ENCODE measurements at places on chromosomes 11 and 22.
A peak's percentile ranks its signal among the peaks of the same experiment; 100 is the strongest.

GRCh38 chr11:127619946-127620345, 619.4 kb upstream of the KIRREL3 start:
- no peak for DNase-seq

DNA sequence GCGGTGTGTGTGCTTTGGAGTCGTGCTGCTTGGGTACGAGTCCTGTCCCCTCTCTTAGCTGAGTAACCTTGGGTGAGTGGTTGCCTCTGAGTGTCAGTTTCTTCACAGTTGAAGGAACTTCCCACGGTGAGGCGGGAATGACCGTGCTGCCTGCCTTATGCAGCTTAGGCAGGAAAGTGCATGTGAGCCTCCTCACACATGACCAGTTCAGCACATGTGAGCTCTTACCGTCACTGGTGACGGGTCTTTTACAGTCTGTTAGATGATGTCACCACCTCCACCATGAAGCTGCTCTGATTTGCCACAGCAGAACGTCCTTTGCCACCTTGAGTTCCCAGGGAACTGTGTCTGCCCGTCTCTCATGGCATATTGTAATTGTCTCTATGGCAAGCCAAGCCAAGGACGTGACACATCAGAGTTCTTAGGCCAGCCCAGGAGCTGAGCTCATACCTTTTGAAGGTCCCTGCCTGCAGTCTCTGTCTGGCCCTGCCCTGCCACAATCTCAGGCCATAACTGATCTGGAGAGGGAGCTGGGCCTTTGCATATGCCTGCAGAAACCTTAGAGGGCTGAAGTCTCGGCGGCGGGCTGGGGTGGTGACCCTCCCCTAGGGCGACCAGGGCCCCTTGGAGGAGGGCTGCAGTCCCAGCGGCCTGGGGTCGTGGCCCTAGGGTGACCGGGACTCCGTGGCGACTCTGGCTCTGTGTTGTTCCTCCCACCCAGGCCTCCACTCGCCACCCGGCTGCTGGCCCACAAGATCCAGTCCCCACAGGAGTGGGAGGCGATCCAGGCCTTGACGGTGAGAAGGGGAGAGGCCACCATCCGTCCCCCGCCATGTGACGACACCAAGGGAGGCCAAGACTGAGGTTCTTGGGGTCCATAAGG, 7.8 kb downstream of the GGA1 start:
- DNase-seq: peak; percentile 10

- DNase-seq: no peak
These were observed 27.7 kb upstream of the TP53I11 start for GRCh38 chr11:44978274-44978960.

GRCh38 chr11:63769714-63770455, 1.3 kb upstream of the ZFTA start:
- DNase-seq: no peak

GRCh38 chr11:66473167-66473566, 6.5 kb downstream of the PELI3 start:
- no peak for DNase-seq

- no peak for DNase-seq
These were observed 61.2 kb downstream of the CLPB start for GRCh38 chr11:72373163-72373562.

- DNase-seq: no peak
These were observed 195.5 kb downstream of the BUD13 start for GRCh38 chr11:116577273-116577672.

DNA sequence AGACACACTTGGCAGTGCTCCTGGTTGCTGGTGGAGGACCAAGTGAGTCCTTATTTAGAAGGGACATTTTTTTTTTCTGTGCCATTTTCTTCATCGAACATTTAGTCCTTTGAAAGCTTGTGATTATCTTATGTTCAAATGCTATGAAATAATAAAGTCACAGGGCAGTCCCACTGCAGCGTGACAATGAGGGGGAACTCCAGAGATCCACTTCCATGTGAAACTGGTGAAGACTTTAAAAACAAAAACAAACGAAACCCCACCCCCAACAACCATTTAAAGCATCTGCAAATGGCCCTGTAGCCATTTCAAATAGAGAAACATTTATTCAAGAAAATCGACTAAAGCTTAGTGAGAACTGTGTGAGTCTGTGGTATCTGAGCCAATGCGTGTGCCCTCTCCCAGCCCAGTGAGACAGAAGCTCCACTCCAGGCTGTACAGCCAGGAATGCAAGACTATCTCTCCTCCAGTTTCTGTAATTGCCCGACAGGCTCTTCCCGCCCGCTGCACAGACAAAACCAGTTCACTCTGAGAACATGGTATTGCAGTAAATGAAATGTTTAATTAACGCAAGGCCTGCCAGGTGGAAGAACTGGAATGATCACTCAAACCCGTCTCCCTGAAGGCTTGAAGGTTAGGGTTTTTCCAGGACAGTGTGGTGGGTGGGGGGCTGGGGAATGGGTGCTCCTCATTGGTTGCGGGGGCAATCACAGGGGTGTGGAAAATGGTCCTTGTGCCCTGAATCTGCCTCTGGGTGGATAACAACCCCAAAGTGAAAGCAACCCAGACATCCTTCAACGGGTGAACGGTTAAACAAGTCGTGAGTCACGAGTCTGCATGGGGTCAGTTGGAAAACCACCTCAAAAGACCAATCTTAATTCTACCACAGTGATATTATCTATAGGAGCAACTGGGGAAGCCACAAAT, 8.4 kb downstream of the KRTAP5-6 start:
- no peak for DNase-seq

GRCh38 chr11:78630561-78631303, 56.1 kb upstream of the NARS2 start:
- no peak for DNase-seq

- no peak for DNase-seq
These were observed at the start of gene ZP1 for GRCh38 chr11:60866911-60867870. ZP1 (plus strand) TSS chr11:60867542; CDS start chr11:60867562, 20 bp downstream.

DNA sequence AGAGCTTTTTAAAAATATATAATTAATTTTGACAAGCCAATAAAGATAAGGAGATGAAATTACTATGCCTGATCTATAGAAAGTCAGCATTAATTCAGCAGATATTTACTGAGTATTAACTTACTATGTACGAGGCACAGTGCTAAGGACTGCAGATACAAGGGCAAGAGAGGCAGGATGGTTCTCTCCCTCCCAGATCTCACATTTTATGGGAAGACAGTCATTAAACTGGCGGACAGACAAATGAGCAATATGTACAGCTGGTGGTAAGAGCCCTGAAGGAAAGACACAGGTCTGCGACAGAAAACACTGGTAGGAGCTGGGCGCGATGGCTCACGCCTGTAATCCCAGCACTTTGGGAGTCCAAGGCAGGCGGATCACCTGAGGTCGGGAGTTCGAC, 36.8 kb downstream of the MCHR1 start:
- DNase-seq: no peak

DNA sequence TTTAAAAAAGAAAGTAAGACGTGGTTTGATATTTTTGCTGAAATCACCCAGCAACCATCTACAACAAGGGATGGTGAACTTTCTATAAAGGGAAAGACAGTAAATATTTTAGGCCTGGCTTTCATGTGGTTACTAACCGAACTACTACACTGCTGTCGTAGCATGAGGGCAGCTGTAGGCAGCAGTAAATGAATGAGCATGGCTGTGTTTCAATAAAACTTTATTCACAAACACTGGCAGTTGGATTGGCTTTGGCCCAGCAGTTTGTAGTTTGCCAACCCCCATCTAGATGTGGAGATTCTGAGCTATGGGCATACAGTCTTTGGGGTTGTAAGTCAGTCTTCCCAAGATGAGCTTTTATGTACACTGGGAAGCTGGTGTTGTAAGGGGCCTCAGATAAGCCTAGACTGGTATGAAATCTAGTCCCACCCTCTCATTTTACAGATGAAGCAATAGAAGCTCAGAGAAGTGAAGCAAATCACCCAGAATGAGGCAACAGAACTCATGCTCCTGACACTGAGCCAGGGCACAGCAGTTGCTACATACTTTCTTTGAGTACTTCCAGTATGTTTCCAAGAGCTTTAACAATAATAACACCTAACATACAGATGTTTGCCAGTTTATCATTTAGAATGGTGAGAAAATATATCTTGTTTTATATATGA, 204.4 kb downstream of the ADAMTS15 start:
- DNase-seq: no peak

- no peak for DNase-seq
These were observed 10.4 kb upstream of the WNT11 start for GRCh38 chr11:76216536-76217325.

DNA sequence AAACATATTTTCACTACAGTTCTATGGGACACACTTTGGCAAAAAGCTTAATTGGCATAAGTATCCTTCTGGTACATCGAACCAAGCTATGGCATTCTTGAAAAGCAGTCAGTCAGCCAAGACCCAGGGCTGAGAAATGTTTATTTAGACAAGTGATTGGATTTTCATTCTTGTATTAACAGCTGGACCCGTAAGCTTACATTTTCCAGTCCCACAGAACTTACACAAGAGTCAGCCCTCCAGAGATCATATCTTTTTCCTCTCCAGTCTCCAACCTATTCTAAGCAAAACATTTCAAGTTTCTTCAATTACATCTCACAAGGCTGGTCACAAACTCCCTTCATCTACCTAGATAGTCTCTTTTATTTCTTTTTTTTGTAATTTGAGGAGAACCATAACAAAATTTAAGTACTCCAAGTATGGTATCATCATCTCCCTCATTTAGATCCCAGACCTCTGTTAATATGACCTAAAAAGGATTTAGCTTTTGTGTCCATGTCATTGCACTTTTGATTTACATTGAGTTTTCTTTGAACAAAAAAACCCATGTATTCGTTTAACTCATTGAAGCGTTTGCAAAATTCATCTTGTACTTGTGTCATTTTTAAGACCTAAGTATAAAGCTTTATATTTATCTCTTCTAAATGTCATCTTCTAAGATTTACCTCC, 67.9 kb upstream of the GRK3 start:
- DNase-seq: no peak

- DNase-seq: no peak
These were observed 23.2 kb downstream of the GAL start for GRCh38 chr11:68707527-68707926.

DNA sequence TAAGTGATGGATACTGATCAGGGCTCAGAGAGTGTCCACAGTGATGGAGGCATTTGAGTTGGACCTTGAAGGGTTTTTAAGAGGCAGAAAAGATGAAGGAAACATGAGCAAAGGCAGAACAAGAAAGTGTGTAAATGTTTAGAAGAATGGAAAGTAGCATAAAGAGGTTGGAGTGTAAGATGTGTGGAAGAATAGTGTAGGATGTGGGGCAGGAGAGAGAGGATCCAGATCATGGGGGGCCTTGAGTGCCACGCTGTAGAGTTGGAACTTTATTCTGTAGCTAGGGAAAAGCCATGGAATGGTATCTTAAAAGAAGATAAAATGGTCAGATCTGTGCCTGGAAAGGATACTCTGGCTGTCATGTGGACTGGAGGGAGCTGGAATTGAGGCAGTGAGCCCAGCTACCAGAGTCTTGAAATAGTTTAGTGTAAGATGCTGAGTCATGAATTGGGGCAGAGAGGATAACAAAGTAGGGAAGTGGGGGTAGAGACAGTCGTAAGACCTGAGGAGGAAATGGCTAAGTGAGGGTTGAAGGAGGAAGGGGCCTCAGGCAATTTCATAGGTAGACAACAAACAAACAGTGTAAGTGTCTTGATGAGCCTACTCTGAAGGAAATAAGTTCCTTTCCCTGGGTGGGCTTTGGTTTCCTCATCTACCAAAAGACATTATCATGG, 6.7 kb downstream of the KCNE3 start:
- DNase-seq: no peak

DNA sequence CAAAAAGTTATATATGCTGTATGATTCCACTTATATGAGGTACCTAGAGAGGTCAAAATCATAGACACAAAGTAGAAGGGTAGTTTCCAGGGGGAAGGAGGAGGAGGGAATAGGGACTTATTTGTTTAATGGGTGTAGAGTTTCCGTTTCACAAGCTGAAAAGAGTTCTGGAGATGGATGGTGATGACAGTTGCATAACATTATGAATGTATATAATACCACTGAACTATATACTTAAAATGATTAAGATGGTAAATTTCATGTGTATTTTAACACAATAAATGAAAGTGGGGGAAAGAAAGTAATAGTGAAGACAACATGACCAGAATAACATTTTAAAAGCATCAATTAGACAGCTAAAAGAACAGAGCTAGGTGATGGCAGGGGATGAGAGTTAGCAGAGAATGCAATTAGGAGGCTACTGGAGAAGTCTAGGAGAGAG, 51.2 kb downstream of the MRTFA start:
- no peak for DNase-seq

GRCh38 chr11:59918987-59919589, 19.1 kb upstream of the OOSP1 start:
- peak; percentile 6 for DNase-seq

DNA sequence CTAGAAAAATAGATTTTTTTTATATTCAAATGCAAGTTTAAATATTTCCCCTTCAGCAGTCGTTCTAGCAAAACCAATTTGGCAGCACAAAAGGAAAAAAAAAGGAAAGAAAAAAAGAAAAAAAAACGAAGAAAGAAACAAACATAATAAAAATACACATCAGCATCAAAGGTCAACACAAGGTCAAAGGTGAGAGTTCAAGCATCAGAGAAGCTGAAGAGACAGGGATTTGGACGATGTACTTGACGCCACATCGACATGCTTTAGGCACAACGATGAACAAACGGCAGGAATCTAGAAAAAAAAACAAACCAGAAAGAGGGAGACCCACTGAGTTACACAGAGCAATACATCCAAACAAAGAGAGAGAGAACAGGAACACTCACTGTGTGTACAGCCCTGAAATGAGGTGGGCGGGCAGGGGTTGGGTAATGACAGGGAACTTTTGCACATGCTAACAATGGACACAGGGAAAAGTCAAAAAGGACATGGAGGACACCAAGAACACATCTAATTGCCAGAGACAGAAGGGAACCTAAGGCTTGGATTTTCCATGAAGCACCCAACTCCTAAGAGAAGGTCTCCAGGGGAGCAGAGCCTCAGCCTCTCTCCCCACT, 19.8 kb upstream of the RAPSN start:
- DNase-seq: no peak

GRCh38 chr22:38831166-38831945, 12.5 kb downstream of the NPTXR start:
- no peak for DNase-seq

DNA sequence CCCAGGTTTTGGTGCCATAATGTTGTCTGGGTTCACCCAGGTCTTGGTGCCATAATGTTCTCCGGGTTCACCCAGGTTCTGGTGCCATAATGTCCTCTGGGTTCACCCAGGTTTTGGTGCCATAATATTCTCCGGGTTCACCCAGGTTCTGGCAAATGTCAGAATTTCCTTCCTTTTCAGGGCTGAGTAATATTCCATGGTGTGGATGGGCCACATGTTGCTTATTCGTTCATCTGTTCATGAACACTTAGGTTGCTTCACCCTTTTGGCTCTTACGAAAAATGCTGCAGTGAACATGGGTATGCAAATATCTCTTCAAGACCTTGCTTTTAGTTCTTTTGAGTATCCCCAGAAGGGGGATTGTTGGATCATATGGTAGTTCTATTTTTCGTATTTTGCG, 15.1 kb upstream of the GRAMD4 start:
- DNase-seq: no peak

DNA sequence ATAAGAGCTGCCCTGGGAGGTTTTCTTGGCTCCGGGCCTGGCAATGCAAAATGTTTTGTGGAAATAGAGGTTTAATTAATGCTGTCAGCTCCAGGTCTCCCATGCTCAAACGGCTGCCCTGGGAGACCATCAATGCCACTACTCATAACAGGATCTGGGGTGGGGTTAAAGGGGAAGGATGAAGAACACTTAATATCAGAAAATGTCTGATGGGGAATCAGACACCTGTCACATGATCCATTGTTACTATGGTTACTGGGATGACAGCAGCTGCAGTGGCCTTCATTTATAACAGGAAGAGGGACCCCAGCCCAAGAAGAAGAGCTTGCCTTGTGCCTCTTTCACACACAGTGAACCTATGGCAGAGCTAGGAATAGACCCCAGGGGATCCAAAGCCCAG, 2.2 kb upstream of the SYT13 start:
- no peak for DNase-seq

Measured in GM12891 (cell line).